CD4-positive, alpha-beta T cell treated with Interferon alpha-2 for 1 hour (primary cell): ENCODE measurements at places on chromosomes 16 and 17.

DNA sequence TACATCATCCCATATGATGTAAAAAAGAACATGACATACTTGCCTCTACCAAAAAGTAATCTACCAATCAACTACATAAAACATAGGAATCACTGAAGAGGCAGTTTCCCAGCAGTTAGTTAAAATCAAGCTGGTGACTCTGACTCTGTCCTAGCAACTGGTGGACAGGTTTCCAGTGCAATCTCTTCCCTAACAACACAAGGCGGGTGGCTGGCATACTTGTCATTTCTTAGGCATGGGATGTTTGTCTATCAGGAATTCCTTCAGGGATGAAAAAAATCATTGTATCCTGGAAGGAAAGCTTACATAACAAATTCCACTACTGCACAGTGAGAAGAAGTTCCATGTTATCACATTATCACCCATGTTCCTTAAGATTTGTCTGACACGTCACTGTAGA, 50.9 kb downstream of the HELZ start:
- DNase-seq: no peak

- no peak for DNase-seq
Measured at GRCh38 chr16:8733849-8734540, 59.6 kb downstream of the ABAT start.

- no peak for DNase-seq
Measured at GRCh38 chr17:19302791-19303331, 59.7 kb downstream of the B9D1 start.

- DNase-seq: peak; percentile 24
Measured at GRCh38 chr16:58265480-58266052, 29.3 kb downstream of the PRSS54 start.

DNA sequence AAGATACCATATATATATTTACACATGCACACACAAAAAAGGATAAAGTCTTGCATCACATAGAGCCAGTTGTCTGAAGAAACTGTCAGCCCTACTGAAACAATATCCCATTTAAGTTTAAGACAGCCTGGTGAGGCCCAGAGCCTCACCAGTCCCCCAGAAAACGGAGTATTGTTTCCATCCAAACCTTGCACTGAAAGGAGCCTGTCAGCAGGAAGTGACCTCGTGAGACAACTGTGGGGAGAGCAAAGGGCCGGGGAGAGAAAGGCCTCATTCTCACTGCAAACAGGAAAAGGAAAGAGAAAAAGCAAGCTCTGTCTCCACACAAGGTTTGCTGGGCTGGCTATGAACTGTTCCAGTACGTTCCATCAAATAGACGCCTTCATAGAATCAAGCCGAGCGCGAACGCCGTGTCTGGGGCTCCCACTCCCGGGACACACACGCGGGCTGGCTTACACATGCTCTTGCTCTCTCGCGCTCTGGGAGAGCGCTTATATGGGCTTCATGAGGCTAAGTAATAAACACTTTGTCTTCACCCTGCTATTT, 44.4 kb upstream of the ZFHX3 start:
- no peak for DNase-seq

DNA sequence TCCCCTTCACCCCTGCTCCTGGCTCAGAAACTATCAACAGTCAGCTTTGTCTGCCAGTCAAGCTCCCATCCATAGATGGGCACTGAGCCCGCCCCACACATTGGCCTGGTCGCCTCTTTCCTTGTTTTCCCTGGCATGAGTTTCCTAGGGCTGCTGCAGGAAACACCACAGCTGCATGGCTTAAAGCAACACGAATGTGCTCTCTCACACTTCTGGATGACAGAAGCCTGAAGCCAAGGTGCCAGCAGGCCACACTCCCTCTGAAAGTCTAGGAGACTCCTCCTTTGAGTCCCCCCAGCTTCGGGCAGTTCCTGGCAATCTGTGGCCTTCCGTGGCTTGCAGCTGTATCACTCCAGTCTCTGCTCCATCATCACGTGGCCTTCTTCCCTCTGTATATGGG, 69.9 kb downstream of the TBC1D16 start:
- no peak for DNase-seq

- no peak for DNase-seq
Measured at GRCh38 chr17:9977180-9977575, 72.1 kb upstream of the RCVRN start.

GRCh38 chr16:62060089-62060488, 23.9 kb upstream of the CDH8 start:
- DNase-seq: no peak
